GM23248 (cell line): ENCODE measurements at places on chromosomes 2 and 18. TPM values are rescaled to one million over a fixed set of nuclear protein-coding genes. Genes with fewer than 3 reads are reported as not detected.

KCNJ13 gene
- total RNA-seq: not detected in 2 replicates

MLPH gene
- total RNA-seq: 4.7 and 8.1 TPM in 2 replicates

GAREM1 gene
- total RNA-seq: 0.51 and 1.2 TPM in 2 replicates

CFC1 gene
- not detected in 2 replicates for total RNA-seq

CRACDL gene
- not detected in 2 replicates for total RNA-seq

TTLL4 gene
- 5.5 and 9.1 TPM in 2 replicates for total RNA-seq

PDE1A gene
- 1.9 and 16.3 TPM in 2 replicates for total RNA-seq

DYNC1I2 gene
- total RNA-seq: 91.7 and 118 TPM in 2 replicates

HOXD9 gene
- total RNA-seq: 4.2 and 7.0 TPM in 2 replicates

CAPG gene
- 223 and 249 TPM in 2 replicates for total RNA-seq

UGT1A3 gene
- not detected in 2 replicates for total RNA-seq

HOXD10 gene
- 17.2 and 23.5 TPM in 2 replicates for total RNA-seq

SIX3 gene
- not detected in 2 replicates for total RNA-seq

GCG gene
- total RNA-seq: not detected in 2 replicates

RBM45 gene
- 15.2 and 15.4 TPM in 2 replicates for total RNA-seq

ACYP2 gene
- 6.7 and 16.6 TPM in 2 replicates for total RNA-seq

NTSR2 gene
- total RNA-seq: not detected in 2 replicates

COLEC11 gene
- not detected in 2 replicates for total RNA-seq

EFHD1 gene
- not detected in 2 replicates for total RNA-seq

CRYGD gene
- total RNA-seq: not detected in 2 replicates

GPR75 gene
- 0.43 and 2.1 TPM in 2 replicates for total RNA-seq

HRH4 gene
- not detected in 2 replicates for total RNA-seq

SLC8A1 gene
- total RNA-seq: 82.1 and 83.4 TPM in 2 replicates

HOXD8 gene
- 23.4 and 27.8 TPM in 2 replicates for total RNA-seq

ZRANB3 gene
- total RNA-seq: 5.8 and 6.4 TPM in 2 replicates

FSIP2 gene
- not detected in 2 replicates for total RNA-seq

ICA1L gene
- 5.4 and 8.1 TPM in 2 replicates for total RNA-seq

ATP5MC3 gene
- total RNA-seq: 136 and 145 TPM in 2 replicates

CENPA gene
- 5.7 and 8.1 TPM in 2 replicates for total RNA-seq

COL3A1 gene
- 2,141 and 2,153 TPM in 2 replicates for total RNA-seq

INHA gene
- 0.11 TPM in 1 of 2 replicates, not detected in the other for total RNA-seq

ITGA6 gene
- 45.4 and 47.7 TPM in 2 replicates for total RNA-seq

IL36A gene
- not detected in 2 replicates for total RNA-seq

SFTPB gene
- not detected in 2 replicates for total RNA-seq

MC5R gene
- total RNA-seq: not detected in 2 replicates

POTEC gene
- total RNA-seq: not detected in 2 replicates

REG1B gene
- not detected in 2 replicates for total RNA-seq

THADA gene
- total RNA-seq: 15.2 and 15.8 TPM in 2 replicates

B3GNT7 gene
- total RNA-seq: under 0.01 TPM in 1 of 2 replicates, not detected in the other

IL1RN gene
- 2.4 TPM in 1 of 2 replicates, not detected in the other for total RNA-seq

GPR35 gene
- total RNA-seq: 0.25 TPM in 1 of 2 replicates, not detected in the other

NEMP2 gene
- total RNA-seq: 1.0 and 2.7 TPM in 2 replicates

TMEM237 gene
- total RNA-seq: 57.5 and 77.5 TPM in 2 replicates

TMEM247 gene
- not detected in 2 replicates for total RNA-seq

POTEJ gene
- not detected in 2 replicates for total RNA-seq

STPG4 gene
- total RNA-seq: not detected in 2 replicates

CXCR1 gene
- total RNA-seq: not detected in 2 replicates

MYL1 gene
- total RNA-seq: not detected in 2 replicates

TM4SF20 gene
- 14.2 and 18.7 TPM in 2 replicates for total RNA-seq

KLHL14 gene
- not detected in 2 replicates for total RNA-seq

SCN1A gene
- total RNA-seq: 0.13 TPM in 1 of 2 replicates, not detected in the other

IL1R1 gene
- 87.9 and 93.5 TPM in 2 replicates for total RNA-seq

C2orf92 gene
- 1.2 and 3.4 TPM in 2 replicates for total RNA-seq

CERKL gene
- not detected in 2 replicates for total RNA-seq

MYO5B gene
- not detected in 2 replicates for total RNA-seq

TRIM43 gene
- not detected in 2 replicates for total RNA-seq
